IMR-90 (cell line): ENCODE measurements at places on chromosomes 6 and 20. TPM values are rescaled to one million over a fixed set of nuclear protein-coding genes. Genes with fewer than 3 reads are reported as not detected.

DNA sequence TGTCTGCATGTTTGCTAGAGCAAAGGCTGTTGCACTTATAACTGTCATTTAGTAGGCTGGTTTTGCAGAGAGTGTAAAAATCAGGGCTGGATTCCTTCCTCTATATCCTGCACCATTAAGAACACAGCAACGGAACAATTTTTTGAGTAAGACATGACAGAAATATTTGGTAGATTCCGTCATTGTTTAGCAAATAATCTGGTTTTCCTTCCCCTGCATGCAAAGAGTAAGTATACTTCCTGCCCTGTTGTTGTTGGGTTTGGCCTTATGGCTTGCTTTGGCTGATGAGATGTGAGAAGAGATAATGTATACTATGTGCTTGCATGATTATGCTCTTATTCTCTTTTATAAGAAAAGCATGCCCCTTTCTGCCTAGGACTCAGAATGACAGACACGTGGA, 23.8 kb downstream of the MANEA start:
- DNase-seq, result peak; percentile 81

The ADGRF5 gene
- not detected in 2 replicates for total RNA-seq

GRCh38 chr20:53079261-53079691, 107.1 kb downstream of the TSHZ2 start:
- DNase-seq, result no peak

The DACT2 gene
- total RNA-seq, result not detected in 2 replicates

The DPPA5 gene
- not detected in 2 replicates for total RNA-seq

- DNase-seq, result no peak
These were observed 21.5 kb upstream of the MAS1L start for GRCh38 chr6:29509239-29509638.

GRCh38 chr20:15895560-15896084, 677.6 kb downstream of the KIF16B start:
- DNase-seq, result no peak
